ENCODE measurements at places on chromosomes 6 and 20.

GRCh38 chr20:4247898-4248858 lies 232.8 kb upstream of the RNF24 start:
- no peak for DNase-seq

DNA sequence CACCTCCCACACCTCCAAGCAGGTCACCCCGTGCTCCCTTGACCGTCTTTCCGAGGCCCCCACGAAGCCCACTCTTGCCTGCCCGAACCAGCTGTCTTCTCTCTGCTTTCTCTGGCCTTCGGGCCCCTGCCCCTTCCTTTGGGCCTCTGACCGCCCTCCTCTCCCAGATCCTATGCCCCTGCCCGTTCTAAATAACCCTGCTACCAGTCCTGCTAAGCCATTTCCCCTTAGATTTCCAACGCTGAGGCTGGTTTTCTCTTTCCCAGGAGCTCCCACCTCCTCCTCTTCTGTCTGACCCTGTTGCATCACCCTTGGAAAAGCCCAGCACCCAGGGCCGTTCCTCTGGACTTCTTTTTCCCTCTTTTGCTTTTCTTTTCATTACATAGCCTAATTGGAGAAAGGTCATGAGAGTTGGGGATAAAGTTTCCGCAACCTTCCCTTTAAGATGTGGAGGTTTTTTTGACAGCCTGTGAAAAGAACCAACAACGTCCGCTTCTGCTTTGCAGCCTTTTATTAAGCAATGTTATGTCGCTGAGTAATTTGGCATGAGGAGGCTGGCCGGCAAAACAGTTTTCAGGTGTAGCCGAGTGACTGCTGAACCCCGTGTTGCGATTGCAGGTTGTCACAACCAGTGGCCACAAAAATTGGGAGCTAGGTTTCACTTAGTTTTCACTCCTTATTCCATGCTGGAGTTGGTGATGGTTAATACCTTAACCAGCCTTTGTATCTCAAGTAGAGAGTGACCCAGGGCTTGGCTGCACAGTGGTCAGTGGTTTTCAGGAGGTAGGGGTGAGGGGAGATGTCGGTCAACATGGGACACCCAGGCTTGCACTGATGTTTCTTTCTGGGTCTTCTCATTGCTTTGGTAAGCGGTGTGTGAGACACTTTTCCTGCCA lies 970 bp downstream of the BLTP3A start:
- no peak for DNase-seq

GRCh38 chr6:95017922-95018321 lies 559.4 kb upstream of the MANEA start:
- DNase-seq = no peak

- no peak for DNase-seq
These were observed 6.7 kb upstream of the ACSS1 start for GRCh38 chr20:25064561-25065071.

GRCh38 chr20:33165416-33166055 lies 2.4 kb upstream of the BPIFA2 start:
- DNase-seq = no peak

GRCh38 chr20:5495026-5495425 lies 178.3 kb upstream of the PROKR2 start:
- no peak for DNase-seq

DNA sequence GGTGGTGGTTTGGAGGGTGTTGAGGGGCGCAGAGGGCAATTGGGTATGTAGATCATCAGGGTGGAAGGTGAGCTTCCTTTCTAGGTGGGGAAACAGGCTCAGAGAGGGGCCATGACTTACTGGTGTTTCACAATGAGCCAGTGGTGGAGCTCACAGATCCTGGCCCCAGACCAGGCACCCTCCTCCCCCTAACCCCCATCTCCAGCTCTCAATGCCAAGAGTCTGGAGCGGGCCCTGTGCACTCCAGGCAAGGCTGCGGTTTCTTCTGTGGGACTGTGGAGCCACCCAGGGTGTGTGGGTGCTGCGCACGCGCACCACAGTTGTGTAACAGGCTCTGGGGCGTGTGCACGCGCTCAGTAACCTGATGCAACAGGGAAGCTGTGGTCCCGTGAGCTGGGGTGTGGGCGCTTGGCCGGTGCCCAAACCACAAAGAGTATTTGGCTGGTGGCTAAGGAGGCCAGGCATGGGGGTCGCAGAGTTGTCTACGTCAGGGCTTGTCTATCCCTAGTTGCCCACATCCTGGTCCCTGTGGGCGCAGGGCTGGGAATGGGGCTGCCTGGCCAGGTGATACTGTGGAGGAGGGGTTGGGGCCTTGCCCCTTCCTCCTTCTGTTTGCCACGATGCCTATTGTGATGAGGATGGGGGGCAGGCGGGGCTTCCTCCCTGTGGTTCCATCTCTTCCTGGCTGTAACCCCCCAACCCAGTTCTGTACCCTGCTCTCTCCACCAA lies 37.5 kb upstream of the MRPS18A start:
- peak; percentile 89 for DNase-seq
